Effector CD4-positive, alpha-beta T cell (primary cell): ENCODE measurements at places on chromosomes 12 and 14.

- no peak for DNase-seq
Measured at GRCh38 chr12:131919366-131920156, 9.5 kb upstream of the PUS1 start.

DNA sequence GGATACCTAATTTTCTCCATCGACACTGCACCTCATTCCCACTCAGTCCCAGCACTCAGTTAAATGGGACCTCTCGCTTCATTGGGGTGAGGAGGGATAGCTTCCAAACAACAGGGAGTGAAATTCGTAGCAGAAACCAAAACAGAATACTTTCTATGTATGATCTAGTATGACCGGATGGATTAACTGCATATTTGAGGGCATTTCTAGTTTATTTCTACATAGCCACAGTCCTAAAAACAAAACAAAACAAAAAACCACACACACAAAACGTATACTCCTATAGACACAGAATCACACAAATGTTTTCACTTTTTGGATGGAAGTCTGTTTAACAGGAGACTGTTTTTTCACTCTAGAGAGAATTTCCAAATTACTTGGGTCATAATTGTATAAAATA lies 307.5 kb upstream of the FKBP4 start:
- DNase-seq, result no peak

DNA sequence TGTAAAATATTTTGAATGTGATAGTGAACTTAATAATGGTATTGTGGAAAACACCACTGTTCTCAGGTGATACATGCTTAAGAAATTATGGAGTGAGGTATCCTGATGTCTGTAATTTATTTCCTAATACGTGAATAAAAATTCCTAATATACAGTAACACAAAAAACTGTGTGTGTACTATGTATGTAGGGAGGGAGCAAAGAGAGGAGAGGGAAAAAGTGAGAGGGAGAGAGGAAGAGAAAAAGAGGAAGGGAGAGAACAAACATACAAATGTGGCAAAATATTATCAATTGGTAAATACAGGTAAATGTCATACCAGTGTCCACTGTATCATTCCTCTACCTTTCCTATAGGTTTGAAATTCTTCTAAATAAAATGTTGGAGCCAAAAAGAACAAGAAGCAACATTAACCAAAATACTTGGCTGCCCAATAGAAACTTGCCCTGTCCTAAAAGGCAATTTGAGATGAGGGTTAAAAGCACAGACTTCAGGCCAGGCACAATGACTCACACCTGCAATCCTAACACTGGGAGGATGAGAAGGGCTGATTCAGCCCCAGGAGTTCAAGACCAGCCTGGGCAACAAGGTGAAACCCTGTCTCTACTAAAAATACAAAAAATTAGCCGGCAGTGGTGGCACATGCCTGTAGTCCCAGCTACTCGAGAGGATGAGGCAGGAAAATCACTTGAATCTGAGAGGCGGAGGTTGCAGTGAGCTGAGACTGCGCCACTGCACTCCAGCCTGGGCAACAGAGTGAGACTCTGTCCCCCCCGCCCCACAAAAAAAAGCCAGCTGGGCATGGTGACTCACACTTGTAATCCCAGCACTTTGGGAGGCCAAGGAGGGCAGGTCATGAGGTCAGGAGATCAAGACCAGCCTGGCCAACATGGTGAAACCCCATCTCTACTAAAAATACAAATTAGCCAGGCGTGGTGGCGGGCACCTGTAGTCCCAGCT lies 14.5 kb downstream of the R3HDM2 start:
- DNase-seq, result no peak

GRCh38 chr14:103008126-103008525 lies 49.2 kb downstream of the CDC42BPB start:
- no peak for DNase-seq

GRCh38 chr14:64879635-64880220 lies at the start of gene SPTB:
TSS of gene SPTB (minus strand) at chr14:64879907. CDS start at chr14:64823094, 56,813 bp downstream.
- peak; percentile 44 for DNase-seq

- no peak for DNase-seq
Measured at GRCh38 chr12:54421879-54422250, 2.8 kb upstream of the ITGA5 start.
